A673 (cell line): ENCODE measurements at places on chromosomes 16 and 17. TPM values are rescaled to one million over a fixed set of nuclear protein-coding genes. Genes with fewer than 3 reads are reported as not detected.

The SPG7 gene
- 100 and 113 TPM in 2 replicates for total RNA-seq

- DNase-seq: no peak
Observed at GRCh38 chr17:82889496-82890338, 49.9 kb upstream of the ZNF750 start.

The SMCR8 gene
- total RNA-seq: 22.9 and 23.5 TPM in 2 replicates

GRCh38 chr17:79732254-79732653 lies 1.5 kb downstream of the ENPP7 start:
- no peak for DNase-seq

GRCh38 chr17:76594690-76595089 lies 9.0 kb upstream of the ST6GALNAC2 start:
- no peak for DNase-seq

DNA sequence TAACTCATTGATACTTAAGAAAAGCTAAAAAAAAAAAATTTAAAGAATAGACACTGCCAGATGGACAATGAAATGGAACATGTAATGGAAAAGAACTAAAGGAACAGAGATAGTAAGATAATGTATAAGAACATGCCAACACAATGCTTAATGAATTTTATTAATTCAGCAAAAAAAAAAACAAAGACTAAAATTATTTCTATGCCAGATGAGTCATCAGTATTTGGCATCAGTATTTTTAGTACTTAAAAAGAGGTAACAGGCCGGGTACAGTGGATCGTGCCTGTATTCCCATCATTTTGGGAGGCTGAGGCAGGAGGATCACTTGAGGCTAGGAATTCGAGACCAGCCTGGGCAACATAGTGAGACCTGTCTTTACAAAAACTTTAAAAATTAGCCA lies 168.5 kb downstream of the CYB561 start:
- DNase-seq: no peak

The ZG16 gene
- not detected in 2 replicates for total RNA-seq

GRCh38 chr16:81615833-81616232 lies 163.3 kb upstream of the PLCG2 start:
- no peak for DNase-seq
